ENCODE measurements at places on chromosomes 12 and 14. TPM values are rescaled to one million over a fixed set of nuclear protein-coding genes. Genes with fewer than 3 reads are reported as not detected.

PIANP gene
- total RNA-seq, result 3.9 TPM

DNA sequence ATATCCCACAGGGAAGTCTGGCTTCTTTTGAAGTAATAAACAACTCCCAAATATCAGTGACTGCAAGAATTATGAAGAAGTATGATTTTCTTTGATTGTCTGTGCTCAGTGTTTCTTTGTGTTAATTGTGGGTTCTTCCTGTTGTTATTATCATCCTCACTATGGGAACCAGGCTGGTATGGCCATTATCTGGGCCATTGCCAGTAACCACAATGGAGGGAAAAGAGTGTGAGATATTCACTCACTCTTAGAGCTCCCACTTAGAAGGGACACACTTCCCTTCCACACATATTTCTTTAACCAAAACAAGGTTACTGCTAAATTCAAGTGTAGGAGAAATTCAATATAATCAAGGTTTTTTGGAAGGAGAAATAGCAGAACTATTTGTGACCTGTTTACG, 503.7 kb downstream of the SLC6A15 start:
- no peaks in the 10 kb centered on the region for H3K27me3 ChIP-seq
- no peaks in the 10 kb centered on the region for H3K36me3 ChIP-seq
- H3K27ac ChIP-seq, result no peak overlapping the region
- H3K4me3 ChIP-seq, result no peak overlapping the region
- DNase-seq, result no peak
- H3K4me1 ChIP-seq, result no peaks in the 10 kb centered on the region

CYP46A1 gene
- total RNA-seq, result 4.7 TPM

HAL gene
- 3.8 TPM for total RNA-seq

DNA sequence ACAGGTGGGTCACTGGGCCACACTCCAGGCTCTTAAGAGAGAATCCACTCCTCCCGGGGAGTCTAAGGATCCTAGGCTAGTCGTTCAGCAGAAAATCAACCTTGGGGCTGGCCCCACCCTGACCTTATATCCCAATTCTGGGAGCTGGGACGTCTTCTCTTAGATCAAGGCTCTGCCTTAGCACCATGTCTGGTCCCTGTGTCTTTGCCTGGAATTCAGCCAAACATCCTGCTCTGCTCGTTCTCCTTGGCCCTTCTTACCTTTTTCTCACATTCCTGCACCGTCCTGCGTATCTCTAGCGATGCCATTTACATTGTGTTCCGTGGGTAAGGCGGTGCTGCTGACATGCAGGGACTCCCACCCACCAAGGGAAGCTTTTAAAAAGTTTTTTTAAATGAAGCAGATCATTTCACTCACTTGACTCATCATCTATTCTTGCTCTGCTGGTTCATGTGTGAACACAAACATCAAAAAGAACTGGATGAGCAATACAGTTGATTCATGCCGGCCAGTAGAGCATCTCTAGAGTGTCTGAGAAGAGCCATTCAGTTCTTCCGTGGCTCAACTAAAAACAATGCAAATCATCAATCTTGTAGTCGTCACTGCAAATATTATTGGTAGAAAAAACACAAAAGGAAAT, 50.2 kb downstream of the KCNK13 start:
- peaks cover 5% of the 10 kb centered on the region for H3K4me1 ChIP-seq
- H3K36me3 ChIP-seq, result no peaks in the 10 kb centered on the region
- peak overlapping the region; percentile 89 for H3K27ac ChIP-seq
- peaks cover 9% of the 10 kb centered on the region for H3K27me3 ChIP-seq
